ENCODE measurements at places on chromosomes 2 and 18.

DNA sequence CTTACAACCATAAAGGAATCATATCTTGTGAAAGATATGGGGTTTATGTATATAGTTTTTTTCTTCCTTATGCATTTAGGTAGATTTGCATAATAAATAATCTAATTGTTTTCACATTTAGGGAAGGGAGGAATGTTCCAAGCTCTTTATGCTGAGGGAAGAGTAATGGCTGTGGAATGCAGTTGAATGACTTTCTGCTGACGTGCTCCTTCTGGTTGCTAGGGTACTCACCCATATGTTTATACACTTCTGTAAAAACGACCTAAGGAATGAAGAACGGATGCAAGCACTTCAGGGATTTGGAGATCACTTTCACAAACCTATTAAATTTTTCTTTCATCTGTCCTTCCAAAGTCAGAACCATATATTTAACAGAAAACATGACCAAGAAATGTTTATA, 29.2 kb upstream of the PPP4R1 start:
- no peak for DNase-seq

- DNase-seq, result no peak
Measured at GRCh38 chr2:122682356-122682755, 926.9 kb downstream of the TSN start.

DNA sequence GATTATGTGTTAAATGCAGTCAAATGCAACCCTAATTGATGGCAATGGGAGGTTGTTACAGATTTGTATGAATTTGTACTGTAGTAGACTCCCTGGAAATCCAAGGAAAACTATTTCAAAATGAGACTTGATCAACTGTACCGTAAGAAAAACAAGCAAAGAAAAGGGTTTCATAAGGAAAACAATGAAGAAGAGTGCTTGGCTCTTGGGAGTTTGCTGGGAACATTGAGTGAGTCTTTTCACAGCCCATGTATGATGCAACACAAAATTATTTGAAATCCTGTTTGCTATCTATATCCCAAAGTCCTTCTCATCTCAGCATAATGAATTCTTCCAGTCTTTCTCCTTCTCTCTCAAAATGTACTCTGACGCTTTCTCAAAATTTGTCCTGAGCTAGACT, 67.0 kb upstream of the OSR1 start:
- DNase-seq, result no peak

GRCh38 chr2:214537929-214538328, 127.1 kb downstream of the VWC2L start:
- DNase-seq, result no peak

DNA sequence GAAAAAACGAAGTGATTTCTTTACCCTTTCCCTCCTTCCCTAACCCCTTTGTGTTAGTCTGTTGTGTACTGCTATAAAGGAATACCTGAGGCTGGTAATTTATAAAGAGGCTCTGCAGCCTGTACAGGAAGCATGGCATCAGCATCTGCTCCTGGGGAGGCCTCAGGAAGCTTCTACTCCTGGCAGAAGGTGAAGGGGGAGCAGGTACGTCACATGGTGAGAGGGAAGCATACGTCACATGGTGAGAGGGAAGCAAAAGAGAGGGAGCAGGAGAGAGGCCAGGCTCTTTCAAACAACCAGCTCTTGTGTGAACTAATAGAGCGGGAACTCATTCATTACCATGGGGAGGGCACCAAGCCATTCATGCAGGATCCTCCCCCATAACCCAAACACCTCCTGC, 126.2 kb downstream of the CAPN13 start:
- no peak for DNase-seq

- DNase-seq, result no peak
Measured at GRCh38 chr18:10495936-10496335, 29.9 kb upstream of the NAPG start.

- no peak for DNase-seq
Measured at GRCh38 chr2:200136655-200137054, 169.8 kb upstream of the SPATS2L start.

DNA sequence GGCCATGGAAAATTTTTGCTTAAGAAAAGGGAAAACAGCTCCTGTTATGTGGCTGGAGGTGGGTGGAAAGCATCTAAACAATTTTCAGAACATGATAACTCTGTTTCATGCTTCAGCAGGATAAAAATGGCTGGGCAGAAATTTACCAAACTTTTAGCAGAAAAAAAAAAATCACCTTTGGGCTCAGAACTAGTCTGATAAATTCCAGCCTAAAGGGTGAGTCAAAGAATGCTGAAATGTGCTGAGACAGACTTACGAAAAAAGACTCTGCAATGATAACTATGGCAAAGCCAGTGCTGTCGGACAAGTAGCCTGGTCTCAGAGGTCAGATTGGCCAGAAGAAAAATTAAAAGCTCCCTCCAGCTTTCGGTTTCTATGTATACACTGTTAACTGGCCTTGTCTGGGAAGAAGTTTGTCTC, 123.6 kb downstream of the LRATD1 start:
- DNase-seq, result no peak

GRCh38 chr2:238023608-238024007, 37.2 kb upstream of the SCLY start:
- DNase-seq, result no peak

DNA sequence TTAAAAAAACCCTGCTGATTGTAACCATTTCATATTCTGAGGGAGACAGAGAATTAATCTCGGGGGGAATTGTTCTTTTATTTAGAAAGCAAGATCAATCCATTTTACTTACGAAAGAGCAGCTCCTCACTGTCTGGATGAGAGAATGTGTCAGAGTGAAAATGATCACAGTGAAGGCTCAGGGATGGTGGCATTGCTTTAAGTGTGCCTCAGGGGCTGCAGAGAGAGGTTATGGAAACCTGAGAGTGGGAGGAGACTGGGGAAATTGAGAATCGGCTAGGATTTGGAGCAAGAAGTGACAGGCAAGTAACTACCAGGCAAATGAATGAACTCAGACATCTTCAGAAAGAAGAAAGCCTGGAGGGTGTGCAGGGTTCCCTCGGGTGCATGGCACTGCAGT, 34.2 kb downstream of the MRPL35 start:
- DNase-seq, result no peak

DNA sequence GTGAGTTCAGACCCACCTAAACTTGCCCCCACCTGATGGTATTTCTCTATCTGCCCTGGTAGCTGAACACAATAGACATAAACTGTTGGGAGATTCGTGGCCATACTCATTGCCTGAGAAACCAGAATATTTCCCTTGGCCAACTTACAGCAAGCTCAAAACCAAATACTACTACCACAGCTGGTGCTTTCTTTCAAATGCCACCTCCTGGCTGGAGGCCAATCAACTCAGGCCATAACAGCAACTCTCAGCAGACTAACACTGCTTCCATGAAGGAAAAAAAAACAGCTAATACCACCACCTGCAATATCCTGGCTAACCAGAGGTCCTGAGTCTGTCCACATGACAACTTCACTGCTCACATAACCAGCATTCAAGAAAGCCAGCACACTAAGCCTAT, 373.1 kb downstream of the CMPK2 start:
- no peak for DNase-seq

GRCh38 chr2:109147405-109147804, 18.4 kb downstream of the SH3RF3 start:
- DNase-seq, result no peak

GRCh38 chr18:11037533-11038240, 111.7 kb downstream of the PIEZO2 start:
- no peak for DNase-seq

DNA sequence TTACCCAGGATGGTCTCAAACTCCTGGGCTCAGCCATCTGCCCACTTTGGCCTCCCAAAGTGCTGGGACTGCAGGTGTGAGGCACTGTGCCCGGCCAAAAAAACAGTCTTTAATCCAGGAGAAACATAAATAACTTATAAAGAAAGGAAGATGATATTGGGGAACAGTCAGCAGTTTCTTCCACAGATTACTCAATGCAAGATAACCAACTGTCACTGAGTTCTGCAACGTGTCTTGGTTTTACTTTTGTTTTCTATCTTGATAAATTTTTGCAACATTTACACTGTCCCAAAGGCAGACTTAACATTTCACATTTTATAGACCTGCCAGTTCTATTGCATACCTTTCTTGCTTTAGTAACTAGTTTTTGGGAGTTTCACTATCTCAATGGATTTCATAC, 71.1 kb downstream of the ANKRD44 start:
- DNase-seq, result peak; percentile 49

- DNase-seq, result no peak
Measured at GRCh38 chr2:47203995-47204394, 48.9 kb upstream of the STPG4 start.

DNA sequence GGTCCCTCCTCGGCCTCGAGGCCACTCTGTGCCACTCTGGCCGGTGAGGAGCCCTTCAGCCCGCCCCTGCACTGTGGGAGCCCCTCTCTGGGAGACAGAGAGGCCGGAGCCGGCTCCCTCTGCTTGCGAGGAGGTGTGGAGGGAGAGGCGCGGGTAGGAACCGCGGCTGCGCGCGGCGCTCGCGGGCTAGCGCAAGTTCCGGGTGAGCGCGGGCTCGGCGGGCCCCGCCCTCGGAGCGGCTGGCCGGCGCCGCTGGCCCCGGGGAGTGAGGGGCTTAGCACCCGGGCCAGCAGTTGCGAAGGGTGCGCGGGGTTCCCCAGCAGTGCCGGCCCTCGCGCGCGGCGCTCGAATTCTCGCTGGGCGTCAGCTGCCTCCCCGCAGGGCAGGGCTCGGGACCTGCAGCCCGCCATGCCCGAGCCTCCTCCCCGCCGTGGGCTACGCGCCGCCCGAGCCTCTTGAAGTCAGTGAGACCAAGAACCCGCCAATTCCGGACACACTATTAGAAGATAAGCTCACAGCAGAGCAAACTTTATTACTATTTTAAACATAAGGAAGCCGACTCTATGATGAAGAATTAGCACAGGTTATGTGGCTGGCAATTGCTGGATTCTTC, 825.8 kb upstream of the FANCL start:
- DNase-seq, result no peak

- DNase-seq, result peak; percentile 15
Measured at GRCh38 chr18:46859855-46860254, 57.5 kb downstream of the PIAS2 start.

DNA sequence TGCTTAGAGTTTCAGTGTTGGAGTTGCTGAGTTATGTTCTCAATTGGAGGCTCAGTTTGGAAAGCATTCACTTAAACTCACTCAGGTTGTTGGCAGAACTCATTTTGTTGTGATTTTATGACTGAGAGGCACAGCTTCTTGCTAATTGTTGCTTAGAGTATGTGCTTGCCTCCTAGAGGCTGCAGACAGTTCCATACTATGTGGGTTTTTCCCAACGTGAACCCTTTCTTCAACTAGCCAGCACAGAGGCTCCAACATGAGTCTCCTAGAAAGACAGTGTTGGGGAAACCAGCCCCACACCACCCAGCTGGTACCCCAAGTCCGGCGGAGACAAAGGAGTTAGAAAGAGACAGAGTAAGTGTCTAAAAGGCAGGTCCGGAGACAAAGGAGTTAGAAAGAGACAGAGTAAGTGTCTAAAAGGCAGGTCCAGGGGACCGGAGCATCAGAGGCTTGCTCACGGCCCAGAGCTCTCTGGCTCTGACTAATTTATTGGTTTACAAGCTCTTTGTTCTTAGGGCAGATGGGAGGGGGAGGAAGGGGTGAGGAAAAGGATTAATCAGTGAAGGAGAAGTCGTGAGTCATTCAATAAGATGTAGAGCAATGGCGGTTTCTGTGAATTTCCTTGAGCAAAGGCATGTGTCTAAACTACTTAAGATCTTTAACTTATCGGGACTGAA, 999.7 kb upstream of the LRRTM1 start:
- no peak for DNase-seq

DNA sequence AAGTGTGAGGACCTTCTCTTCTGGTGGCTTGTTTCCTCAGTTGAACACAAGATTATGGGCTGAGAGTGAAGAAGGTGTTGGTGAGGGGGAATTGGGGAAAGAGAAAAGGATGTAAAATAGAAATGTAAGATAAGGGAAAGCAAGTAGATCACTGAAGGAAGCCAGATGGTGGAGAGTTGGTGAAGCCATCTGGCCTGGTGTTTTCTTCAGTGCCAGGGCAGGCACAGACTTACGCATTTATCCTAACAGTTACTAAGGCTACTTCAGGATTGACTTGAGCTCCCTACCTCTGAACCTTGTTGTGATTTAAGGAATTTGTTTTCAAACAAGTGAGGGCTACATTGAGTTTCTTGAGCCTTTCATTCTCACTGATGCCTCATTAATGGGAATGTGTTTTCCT, 113.8 kb downstream of the GALNT1 start:
- no peak for DNase-seq

DNA sequence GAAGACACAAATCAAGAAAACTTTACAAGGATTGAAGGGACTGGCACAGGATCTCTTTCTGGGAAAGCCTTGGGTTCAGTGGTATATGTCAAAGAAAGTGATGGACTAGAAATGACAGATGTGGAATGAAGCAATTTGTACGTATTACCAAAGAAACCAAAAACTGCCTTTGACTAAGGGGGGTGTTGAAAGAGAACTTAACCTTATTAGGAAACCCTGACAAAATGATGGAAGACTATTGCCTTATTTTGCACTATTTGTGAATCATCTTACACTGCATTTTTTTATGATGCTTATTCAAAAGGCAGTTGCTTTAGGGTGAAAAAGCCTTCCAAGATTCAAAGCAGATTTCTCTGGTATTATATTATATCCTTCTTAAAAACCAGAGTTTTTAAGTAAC, 4.0 kb downstream of the TSGA10 start:
- no peak for DNase-seq

DNA sequence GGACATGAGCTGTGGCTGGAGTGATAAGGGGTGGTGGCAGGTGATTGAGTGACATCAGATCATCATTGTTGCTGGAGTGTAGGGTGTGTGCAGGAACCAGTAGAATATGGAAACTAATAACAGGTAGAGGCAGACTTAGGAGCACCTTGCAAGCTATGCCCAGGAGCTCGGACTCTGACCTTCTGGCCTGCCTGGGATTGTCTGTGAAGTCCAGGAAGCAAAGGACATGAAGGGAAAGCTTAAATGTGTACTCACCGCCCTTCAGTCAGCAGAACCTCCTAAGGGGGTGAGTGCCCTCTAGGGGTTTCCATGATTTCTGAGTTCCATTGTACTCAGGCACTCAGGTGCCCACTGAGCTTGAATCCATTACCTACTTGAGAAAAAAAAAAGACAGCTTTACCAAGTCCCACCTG, 104.2 kb downstream of the CRIM1 start:
- DNase-seq, result no peak

DNA sequence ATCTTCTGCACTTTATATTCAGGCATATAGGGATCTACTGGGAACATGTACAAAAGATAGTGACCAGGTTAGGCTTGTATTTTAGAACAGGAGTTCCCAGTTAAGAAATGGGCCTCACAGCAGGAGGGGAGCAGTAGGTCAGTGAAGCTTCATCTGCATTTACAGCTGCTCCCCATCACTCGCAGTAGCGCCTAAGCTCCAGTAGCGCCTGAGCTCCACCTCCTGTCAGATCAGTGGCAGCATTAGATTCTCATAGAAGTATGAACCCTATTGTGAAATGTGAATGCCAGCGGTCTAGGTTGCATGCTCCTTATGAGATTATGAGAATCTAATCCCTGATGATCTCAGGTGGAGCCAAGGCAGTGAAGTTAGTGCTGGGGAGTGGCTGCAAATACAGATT, 224.4 kb upstream of the CYRIA start:
- DNase-seq, result no peak

Data from GM20000 (cell line).